ENCODE measurements at places on chromosomes 6 and 20.
A peak's percentile ranks its signal among the peaks of the same experiment; 100 is the strongest.

GRCh38 chr6:87936065-87936464 is 111.6 kb upstream of the SPACA1 start:
- no peak for DNase-seq

GRCh38 chr20:59823030-59823423 is 110.4 kb downstream of the SYCP2 start:
- no peak for DNase-seq

DNA sequence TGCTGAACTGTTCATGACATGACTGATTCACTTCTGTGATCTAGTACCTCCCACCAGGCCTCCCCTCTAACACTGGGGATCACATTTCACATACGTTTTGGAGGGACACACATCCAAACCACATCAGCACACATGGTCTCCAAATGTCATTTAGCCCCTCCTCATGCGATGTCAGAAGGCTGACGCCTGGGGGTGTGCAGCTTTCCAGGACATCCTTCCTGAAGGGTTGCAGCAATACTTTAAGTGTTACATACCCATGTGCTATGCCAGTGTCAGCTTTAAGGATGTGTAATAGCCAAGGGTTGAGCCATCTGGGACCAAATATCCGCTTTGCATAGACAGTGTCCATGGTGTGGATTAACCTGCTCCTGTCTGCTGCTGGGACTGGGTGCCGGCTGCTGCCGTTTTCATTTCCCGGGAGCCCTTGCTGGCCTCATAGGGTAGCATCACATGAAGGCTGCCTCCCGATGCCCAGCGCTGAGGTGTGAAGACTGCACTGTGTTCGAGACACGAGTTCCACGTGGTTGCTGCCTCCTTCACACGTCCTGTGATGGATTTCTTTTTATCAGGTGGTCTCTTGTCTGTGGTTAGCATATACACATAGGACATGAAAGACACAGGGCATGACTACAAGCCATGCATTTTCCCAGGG is 219.0 kb downstream of the THBS2 start:
- DNase-seq: no peak

DNA sequence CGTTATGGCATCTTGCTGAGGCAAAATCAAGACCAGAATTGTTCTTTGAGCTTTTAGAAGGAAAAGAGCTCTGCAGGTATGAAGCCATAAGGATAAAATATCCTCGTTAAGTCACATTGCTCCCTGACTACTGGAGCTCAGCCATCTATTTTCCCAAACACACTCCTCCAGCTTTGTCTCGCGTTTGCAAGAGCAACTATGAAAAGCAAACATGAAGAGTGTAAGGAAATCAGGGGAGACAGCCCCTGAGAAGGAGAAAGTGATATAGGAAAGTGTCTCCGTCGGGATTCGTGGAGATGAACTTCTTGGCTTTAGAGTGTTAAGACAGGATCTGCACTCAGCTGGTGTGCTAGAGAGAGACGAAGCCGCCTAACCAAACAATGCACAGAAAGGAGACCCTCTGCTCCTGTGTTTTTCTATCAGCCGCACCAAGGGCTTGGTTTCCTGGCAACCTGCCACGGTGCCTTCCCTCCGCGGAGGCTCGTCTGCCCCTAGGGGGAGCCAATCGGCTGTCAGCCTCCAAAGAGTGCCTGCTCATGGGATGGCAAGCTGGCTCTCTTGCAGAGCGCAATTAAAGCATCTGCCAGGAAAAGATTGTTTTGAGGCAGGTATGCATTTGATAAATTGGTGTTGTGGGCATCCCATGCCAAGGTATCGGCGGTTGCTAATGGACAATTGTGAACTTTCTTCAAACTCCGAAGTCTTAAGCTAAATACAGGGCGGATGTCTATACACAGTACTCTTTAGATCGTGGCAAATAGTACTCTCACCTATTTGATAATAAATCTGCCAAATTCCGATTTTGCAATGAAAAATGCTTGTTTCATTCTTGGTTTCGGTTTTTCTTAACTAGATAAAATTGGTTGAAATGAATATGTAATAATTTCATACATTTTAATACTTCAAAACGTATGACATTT is 603.2 kb downstream of the RNF144B start:
- peak; percentile 15 for DNase-seq

- DNase-seq: no peak
Measured at GRCh38 chr20:56222945-56223344, 25.6 kb upstream of the MC3R start.

GRCh38 chr6:97029552-97029951 is 105.0 kb downstream of the KLHL32 start:
- no peak for DNase-seq

- no peak for DNase-seq
Measured at GRCh38 chr20:4151991-4152695, 136.8 kb upstream of the RNF24 start.

GRCh38 chr6:129634411-129635230 is 75.4 kb downstream of the ARHGAP18 start:
- no peak for DNase-seq

- no peak for DNase-seq
Measured at GRCh38 chr20:31664696-31665354, 27.1 kb downstream of the COX4I2 start.

DNA sequence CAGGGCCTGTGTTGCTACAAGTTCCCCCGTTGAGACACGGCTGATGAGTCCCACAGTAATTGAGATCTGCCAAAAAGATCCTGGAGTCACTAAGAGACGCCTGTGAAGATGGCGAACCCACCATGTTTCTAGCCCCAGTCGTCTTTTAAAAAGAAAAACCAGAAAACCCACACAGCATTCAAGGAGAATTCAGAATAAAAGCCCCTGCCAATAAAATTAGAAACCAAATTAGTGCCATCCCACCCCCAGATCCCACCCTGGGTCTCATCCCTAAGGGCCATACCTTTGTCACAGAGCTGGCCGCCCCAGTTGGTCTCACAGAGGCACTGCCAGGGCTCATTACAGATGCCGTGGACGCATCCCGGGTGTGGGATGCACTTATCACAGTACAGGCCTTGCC is 21.6 kb downstream of the JAG1 start:
- DNase-seq: no peak

DNA sequence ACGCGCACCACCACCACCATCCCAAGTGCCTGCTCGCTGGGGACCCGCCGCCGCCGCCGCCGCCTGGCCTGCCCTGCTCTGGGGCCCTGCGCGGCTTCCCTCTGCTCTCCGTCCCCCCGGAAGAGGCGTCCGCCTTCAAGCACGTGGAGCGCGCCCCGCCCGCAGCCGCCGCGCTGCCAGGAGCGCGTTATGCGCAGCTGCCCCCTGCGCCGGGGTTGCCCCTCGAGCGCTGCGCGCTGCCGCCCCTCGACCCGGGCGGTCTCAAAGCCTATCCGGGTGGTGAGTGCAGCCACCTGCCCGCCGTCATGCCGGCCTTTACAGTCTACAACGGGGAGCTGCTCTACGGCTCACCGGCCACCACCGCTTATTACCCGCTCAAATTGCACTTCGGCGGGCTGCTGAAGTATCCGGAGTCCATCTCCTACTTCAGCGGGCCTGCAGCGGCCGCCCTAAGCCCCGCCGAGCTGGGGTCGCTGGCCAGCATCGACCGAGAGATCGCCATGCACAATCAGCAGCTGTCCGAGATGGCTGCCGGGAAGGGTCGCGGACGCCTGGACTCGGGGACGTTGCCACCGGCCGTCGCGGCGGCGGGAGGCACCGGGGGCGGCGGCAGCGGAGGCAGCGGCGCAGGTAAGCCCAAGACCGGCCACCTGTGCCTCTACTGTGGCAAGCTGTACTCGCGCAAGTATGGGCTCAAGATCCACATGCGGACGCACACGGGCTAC is 7.2 kb downstream of the PRDM13 start:
- DNase-seq: peak; percentile 81

DNA sequence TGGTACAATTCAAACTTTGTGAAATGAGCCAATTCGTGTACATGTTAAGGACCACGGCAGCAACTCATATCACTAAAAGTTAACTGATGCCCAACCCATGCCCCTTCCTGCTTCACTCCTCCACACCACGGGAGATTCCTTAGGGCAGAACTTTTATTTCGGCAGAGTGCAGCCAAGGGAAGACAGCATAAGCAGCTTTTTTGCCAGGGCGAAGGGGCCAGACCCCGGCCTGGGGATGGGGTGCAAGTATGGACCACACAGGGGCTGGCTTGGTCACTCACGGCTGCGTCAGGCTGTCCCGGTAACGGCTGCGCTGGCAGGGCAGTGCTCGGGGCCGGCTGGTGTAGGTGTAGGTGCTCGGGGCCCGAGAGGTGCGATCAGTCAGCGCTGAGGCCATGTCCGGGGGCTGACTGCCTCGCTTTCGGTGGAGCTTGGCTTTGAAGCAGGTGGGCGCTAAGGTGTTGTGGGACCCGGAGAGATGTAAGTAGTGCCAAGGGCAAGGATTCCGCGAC is 792 bp downstream of the RSPH3 start:
- no peak for DNase-seq

DNA sequence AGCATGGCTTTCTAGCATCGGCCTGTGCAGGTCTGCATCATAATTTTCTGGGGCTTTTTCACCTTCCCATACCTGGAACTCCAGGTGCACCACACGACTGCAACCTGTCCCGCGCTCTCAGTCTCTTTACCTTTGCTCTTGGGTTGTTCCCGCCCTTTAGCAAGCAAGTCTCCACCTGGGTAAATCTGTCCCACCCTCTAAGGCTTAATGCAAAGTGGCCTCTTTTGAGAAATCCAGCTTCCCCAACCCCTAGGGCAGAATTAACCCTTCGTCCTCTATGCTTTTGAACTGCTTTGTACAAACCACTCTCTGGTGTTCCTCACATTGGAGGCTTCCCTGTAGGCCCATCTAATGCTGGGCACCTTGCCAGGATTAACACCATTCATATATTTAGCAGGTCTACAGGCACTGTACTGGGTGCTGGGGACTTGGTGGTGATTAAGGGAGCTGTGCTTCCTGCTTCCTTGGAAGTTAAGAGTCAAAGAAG is 2.8 kb downstream of the ITPR3 start:
- DNase-seq: no peak

DNA sequence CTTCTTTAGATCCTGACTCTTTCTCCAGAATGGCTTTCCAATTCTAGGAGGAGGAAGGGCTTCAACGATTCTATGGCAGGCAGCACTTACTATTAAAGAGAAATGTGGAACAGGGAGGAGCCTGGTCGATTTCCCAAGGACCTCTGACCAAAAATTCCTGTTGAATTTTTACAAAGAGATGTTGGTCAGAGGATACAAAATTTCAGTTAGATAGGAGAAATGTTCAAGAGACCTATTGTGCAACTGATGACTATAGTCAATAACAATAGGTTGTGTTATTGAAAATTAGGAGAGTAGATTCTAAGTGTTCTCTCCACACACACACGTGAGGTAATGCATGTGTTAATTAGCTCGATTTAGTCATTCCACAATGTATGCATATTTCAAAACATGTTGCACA is 130.1 kb upstream of the TNFAIP3 start:
- no peak for DNase-seq

All from NCI-H1417 (cell line).